Peyer's patch (tissue), 4 donors: ENCODE measurements at places on chromosomes 4 and X. TPM values are rescaled to one million over a fixed set of nuclear protein-coding genes. Genes with fewer than 3 reads are reported as not detected.

The TCP11X2 gene
- total RNA-seq: not detected

The MSX1 gene
- total RNA-seq: not detected

The SLC25A4 gene
- total RNA-seq: 35.3 TPM

The CYLC1 gene
- not detected for total RNA-seq

The BGN gene
- 13.2 TPM for total RNA-seq

DNA sequence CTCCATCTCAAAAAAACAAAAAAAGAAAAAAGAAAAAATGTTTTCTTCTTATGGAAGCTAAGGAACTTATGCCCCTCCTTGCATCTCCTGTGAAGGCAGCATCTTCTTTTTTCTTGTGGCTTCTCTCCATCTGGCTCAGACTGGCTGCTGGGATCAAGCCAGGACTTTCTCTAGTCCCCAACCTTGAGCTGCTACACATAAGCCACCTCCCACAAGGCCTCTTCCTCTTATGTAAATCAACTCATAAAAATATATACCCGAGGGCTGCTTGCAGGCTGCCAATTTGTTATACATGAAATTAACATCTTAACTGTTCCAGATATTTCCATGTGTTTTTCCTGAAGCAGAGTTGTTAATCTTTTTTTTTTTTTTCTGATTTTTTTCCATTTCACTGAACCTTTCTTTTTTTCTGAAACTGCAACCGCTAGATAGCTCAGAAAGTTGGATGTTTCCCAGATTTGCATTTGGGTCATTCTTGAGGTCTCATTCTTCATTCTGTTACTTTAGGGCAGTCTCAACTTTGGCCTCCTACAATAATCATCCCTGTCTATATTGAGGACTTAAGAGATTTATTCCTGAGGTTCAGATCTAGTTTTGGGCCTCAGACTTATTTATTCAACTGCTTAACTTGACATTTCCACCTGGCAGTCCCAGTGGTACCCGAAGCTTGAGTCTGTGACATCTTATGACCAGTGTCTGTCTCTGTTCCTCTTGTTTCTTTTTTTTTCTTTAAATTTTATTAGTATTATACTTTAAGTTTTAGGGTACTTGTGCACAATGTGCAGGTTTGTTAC is 10.3 kb downstream of the SNX25 start:
- H3K4me3 ChIP-seq: no peak overlapping the region
- no peaks in the 10 kb centered on the region for H3K27me3 ChIP-seq
- no peaks in the 10 kb centered on the region for H3K4me1 ChIP-seq
- no peak for DNase-seq
- H3K27ac ChIP-seq: no peak overlapping the region
- H3K36me3 ChIP-seq: no peaks in the 10 kb centered on the region

GRCh38 chr4:121863799-121864198 is 6.5 kb downstream of the BBS7 start:
- DNase-seq: no peak
- no peak overlapping the region for H3K4me3 ChIP-seq
- no peak overlapping the region for H3K27ac ChIP-seq
- no peaks in the 10 kb centered on the region for H3K4me1 ChIP-seq

GRCh38 chr4:4578981-4579380 is 37.1 kb upstream of the STX18 start:
- no peak for DNase-seq
- no peaks in the 10 kb centered on the region for H3K4me1 ChIP-seq
- no peaks in the 10 kb centered on the region for H3K36me3 ChIP-seq
- no peak overlapping the region for H3K27ac ChIP-seq
- H3K27me3 ChIP-seq: no peaks in the 10 kb centered on the region
- no peak overlapping the region for H3K4me3 ChIP-seq

GRCh38 chr4:98686847-98687246 is 28.4 kb upstream of the TSPAN5 start:
- no peak overlapping the region for H3K4me3 ChIP-seq
- DNase-seq: no peak
- H3K4me1 ChIP-seq: no peaks in the 10 kb centered on the region
- no peak overlapping the region for H3K27ac ChIP-seq

- H3K4me3 ChIP-seq: no peak overlapping the region
- DNase-seq: no peak
These were observed 161.4 kb downstream of the RAB28 start for GRCh38 chr4:13322681-13323101.
